ENCODE measurements at places on chromosomes 6 and 20.

- DNase-seq, result no peak
Observed at GRCh38 chr6:23420659-23421350, 705.2 kb upstream of the NRSN1 start.

DNA sequence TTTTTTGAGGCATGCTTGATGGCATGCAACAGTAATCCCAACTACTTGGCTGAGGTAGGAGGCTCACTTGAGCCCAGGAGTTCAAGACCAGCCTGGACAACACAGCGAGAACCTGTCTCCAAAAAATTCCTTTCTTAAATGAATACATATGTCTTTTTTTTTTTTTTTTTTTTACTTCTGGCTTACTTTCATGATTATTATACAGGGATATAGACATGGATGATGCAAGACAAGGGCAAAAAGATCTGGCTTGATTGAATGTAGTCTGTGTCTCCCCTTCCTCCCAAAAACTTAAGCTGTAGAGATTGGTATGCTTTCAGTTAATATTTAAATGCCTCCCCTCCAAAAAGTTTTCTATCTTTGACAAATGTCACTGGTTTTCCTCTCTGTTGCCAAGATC lies 7.6 kb downstream of the SNX3 start:
- DNase-seq, result no peak

- no peak for DNase-seq
Observed at GRCh38 chr20:38128691-38129090, 36.4 kb downstream of the TGM2 start.

DNA sequence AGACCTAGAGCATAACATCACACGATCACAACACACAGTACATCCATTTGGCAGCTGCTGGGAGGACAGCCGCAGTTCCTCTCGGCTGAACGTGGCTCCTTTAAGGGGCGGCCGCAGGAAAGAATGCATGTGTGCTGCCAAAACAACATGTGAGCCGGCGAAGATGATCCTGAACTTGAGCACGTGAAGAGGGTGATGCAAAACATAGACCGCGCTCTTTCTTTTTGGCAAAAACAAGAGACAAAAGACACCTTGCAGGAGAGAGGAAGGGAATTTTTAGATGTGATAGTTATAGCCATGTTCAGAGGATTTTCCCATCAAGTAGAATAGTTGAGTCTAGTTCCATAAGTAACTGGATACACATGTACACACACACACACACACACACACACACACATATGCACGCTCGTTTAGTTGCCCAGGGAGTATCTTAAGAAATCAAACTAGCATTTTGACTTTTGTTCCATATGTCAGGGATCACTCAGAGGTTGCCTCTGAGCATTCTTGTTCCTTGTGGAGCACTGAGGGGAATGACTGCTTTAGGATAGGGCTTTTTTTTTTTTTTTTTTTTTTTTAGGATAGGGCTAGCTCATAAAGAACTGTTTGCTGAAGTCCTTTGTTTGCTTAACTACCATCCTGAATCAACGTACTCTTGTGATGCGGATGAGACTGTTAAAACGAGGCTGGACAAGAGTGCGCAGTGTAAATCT lies 21.7 kb upstream of the RANBP9 start:
- peak; percentile 41 for DNase-seq

DNA sequence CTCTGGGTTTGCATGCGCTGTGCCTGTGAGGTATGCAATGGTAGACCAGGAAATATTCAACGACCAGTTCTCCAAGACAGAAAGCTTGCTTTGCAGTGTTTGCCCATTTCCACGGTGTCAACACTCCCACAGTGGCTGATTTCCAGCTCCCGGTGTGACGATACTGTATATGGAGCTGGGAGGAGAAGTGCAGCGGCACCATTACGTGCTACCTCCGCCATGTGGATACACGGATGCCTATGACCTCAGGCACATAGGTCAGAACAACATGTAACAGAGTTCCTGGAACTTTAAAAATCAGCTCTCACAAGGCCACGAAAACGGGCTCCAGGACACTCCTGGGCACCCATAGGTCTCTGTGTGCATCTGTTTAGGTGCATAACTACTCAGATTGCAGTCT lies 51.1 kb downstream of the NFATC2 start:
- DNase-seq, result no peak

GRCh38 chr20:19970256-19970765 lies 46.9 kb upstream of the NAA20 start:
- no peak for DNase-seq

DNA sequence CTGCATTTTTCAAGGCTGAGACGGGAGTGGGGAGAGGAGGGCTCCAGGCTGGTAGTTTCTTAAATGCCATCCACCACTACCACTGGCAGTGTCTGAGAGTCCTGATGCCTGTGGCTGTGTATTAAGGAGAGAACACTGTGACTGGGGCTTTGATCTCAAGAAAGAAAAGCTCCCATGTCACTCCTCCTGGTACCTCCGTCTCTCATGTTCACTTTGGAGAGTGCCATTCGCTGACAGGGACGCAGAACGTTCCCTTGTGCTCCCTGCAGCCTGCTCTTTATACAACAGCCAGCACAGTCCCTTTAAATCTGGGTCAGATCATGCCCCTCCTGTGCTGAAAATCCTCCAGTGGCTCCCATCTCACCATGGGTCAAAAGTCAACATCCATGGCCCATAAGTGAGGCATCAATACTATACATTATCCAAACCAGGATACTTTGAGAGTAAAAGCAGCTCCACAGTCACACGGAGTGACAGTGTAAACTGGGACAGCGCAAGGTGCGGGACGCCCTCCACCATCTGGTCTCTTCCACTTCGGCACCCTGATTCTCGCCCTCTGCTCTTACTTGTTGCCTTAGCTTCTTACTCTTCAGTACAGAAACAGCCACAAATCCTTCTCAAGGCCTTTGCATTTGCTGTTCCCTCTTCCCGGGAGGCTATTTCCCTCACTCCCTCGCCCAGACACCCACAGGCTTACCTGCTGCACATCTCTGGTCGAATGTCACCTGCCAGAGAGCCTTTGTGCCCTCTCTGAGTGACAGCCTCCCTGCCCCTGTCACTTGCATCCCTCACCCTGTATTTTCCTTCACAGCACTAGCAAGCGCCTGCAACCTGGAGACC lies 20.0 kb downstream of the PDYN start:
- DNase-seq, result no peak

DNA sequence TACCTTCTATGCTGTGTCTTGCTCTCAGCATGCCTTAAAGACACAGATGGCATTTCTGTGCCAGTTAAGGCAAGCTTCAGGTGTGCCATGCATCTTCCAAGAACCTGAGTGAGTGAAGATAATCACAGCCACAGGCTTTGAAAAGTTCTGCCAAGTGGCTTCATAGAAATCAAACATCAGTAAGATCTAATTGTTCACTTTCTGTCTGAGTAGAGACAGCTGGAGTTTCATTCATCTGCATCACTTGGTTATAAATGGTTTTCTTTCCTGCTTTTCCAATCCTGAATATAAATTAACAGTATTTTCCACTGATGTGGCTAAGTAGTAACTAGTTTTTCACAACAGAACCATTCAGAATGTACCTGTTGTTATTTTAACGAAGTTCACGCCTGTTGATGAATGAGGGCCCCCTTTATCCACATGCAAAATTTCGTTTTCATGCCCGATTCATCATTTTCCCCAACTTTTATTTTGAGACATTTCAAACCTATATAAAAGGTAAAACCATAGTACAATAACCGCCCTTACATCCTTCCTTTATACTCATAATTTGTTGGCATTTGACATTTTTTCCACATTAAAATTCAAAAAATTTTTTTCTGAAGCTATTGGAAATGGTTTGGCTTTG lies 38.6 kb upstream of the KCNG1 start:
- no peak for DNase-seq

GRCh38 chr6:116136933-116137340 lies 11.0 kb upstream of the COL10A1 start:
- DNase-seq, result no peak

GRCh38 chr20:63091901-63092659 lies 85.3 kb upstream of the BHLHE23 start:
- DNase-seq, result peak; percentile 17

DNA sequence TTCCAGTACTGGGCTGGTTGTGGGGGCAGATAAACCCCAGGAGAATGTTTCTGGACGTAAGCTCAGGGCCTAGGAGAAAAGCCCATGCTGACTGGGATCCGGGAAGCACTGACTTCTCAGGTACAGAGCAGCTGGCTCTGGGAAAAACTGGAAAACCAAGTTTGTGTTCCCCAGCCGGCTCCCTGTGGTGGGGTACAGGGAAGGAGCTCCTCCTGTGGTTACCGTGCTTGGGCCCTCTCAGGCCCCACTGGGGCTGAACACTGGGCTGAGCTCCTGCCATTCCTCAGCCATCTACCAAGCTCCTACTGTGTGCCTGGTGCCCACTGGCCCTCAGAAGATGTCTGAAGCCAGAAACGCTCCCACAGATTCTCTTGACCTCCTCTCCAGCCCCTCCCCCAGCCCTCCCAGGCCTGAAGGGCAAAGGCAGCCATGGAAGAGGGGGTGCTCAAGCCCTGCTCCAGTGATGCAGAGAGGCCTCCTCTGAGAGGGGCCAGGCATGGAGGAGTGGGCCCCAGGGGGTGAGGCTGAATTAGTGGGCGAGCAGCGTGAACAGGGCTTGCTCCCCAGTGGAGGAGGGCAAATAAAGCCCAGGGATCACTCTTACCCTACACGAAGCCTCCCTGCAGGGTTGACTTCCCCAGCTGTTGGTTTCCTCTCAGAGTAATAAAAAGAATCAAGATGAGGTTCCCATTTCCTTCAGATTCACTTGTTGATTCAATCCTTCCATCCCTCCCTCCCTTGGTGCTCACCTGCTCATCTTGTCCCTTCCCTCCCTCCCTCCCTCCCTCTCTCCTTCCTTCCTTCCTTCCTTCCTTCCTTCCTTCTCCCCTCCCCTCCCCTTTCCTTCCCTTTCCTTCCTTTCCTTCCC lies 100.0 kb downstream of the VEGFA start:
- no peak for DNase-seq

DNA sequence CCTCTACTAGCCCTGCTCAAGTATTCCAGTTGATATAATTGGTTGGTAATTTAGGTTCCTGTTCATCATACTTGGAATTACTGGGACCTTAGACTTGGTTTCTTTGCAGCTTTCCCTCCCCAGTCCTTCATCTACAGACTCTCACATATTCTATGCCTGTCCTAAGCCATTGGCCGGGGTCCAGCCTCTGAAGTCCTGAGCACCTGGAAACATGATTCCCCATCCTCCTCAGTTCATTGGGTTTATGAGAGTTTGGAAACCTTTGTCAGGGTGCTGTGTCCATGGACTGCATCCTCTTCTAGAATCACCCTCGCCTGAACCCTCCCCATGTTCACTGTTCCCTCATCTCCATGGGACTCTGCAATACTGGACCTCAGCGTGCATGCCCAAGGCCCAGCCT lies 8.8 kb downstream of the GSTA2 start:
- DNase-seq, result no peak

- DNase-seq, result no peak
Observed at GRCh38 chr6:42460883-42461282, 9.2 kb upstream of the TRERF1 start.

GRCh38 chr6:160202411-160202810 lies 56.2 kb downstream of the SLC22A2 start:
- no peak for DNase-seq

DNA sequence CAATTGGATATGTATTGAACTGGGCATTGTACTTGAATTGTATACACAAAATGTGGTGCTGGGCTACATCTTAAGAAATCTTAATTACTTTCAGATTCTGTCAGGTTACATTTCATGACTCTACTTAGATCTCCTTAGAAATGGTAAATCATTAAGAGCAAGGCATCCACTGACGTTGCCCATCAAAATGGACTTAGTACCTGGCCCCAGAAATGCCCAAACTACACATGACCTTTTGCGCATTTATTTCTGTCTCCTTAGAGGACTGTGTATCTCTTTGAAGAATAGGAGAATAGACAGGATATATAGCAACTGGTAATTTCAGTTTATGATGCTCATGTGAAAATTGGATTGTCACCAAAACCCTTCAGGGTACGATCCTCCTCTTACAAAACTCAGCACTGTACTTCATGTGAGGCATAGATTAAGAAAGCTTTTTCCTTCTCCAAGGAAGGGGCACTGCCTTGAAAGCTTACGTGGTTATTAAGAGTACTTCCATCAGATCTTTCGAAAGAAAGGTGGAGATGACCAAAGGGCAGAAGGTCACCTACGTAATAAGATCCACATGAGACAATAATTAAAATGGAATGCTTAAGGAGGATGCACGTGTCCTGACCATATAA lies 61.4 kb upstream of the BMP2 start:
- DNase-seq, result no peak

DNA sequence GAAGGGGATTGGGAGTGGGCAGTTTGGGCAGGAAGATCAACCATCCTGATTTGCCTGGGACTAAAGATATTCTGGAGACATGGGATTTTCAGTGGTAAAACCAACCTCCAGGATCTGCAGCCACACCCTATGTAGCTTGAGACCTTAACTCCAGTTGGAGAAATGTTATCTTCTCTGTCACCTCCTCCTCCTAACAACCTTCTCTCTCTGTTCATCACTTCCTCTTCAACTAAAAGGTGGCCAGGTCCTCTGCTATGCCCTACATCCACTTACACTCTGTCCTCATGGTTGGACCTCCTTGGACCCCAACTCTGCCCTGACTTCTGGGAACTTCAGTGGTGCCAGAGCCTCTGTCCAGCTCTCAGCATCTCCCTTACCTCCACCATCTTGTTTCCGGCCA lies 42.0 kb upstream of the SLC9A8 start:
- DNase-seq, result no peak

GRCh38 chr6:108883172-108883571 lies 35.0 kb downstream of the ARMC2 start:
- DNase-seq, result no peak

DNA sequence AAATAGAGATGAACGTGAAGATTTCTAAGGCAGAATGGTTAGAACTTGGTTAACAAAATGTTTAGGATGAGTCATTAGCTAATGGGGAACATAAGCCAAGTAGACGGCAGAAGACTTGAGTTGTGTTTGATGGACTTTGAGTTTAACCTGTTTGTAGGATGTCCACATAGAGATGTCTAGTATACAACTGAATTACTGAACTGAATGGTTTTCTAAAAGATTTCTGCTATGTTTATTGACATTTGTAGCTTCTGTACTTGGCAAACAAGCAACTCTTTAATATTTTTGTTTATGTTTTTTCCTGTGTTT lies 54.5 kb upstream of the DYNLRB1 start:
- no peak for DNase-seq

- DNase-seq, result no peak
Observed at GRCh38 chr20:2298116-2298515, 2.3 kb downstream of the TGM3 start.
